Cortex of kidney (tissue), 1 donor: ENCODE measurements at places on chromosomes 11 and 22.

GRCh38 chr22:49295851-49296560, 531.7 kb downstream of the BRD1 start:
- DNase-seq = no peak

DNA sequence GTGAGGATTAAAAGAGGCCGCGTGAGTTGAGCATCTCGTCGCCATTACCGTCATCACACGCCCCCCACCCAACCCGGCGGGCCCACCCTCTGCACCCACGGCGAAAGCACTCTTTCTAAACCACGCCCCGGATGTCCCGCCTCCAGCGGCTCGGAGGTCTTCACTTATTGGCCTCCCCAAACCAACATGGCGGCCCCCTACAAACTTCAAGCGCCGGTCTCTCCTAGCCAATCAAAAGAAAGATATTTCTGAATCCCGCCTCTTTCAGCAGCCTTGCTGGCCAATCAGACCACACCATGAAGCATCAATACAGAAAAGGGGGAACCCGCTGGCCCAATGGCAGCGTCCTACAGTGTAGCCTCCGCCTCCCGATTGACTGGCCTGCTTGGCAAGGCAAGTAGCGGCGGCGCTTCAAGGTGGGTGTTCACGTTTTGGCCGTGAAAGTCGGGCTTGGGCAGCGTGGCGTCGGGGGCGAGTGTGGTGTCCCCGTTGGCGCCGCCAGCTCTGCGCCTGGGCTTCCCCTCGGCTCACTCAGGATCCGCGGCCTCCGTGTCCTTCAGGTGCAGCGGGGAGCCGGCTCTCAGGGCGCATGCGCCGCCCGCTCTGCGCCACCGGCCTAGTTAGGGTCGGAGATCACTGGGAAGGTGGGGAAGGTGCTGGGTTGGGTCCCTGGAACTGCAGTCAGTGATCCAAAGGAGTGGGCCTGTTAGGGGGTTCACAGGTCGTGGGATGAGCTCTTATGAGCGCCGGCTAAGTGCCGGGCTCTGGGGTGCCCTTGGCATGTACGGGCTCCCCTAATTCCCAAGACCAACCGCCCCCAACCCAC, at the start of gene NDUFS8:
NDUFS8 (plus strand) TSS at position 364 of the 826 bp plus-strand sequence. CDS start 1,471 bp downstream, outside the sequence.
- DNase-seq = no peak

DNA sequence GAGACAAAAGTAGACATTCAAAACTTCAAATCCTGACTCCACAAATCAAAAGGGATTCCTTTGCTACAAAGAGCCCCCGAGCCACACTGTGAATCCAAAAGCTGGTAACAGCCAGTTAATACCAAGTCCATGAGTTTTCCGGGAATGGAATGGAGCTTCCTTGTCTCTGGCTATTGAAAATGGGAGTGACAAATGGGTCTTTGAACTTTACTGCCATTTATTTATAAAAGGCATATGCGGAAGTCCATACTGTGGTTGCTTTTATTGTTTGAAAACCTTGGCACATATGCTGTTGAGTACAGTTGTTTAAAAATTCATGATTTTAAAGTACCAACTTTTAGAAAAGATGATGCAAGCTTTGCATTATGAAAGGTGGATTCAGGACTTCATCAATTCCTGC, 206.2 kb upstream of the NARS2 start:
- DNase-seq = no peak

DNA sequence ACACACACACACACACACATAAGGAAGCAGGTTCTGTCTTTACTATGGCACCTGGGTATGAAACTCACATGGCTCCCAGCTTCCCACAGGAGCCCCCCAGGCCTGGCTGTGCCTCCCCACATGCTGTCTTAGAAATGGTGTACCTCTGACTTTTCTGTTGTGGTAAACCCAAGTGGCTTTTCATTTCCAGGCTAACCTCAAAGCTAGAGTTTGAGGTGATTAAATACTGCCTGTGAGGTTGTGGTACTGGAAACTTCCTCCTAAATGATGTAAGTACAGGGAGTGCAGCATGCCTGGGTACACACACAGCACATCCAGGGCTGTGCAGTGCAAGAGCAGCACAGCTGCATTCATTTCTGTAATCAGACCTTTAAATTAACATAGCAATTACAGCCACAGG, 34.4 kb downstream of the ME3 start:
- no peak for DNase-seq

DNA sequence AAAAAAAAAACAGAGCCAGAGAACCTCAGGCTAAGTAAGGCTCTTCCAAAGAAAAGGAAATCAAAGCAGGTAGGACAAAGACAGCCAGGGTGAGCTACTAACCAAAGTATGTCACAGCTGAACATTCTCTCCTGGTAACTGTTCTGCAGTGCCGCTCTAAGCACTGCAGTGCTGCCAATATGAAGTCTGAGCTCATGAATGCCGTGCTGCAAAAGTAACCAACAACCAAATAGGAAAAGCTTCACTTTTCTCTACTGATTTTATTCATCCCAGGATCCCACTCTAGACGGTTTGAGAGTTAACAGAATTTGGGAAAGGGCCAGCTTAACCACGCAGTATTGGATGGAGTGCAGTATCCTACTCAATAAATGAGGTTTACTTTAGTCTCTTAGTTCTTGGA, 3.5 kb downstream of the SIK3 start:
- no peak for DNase-seq

DNA sequence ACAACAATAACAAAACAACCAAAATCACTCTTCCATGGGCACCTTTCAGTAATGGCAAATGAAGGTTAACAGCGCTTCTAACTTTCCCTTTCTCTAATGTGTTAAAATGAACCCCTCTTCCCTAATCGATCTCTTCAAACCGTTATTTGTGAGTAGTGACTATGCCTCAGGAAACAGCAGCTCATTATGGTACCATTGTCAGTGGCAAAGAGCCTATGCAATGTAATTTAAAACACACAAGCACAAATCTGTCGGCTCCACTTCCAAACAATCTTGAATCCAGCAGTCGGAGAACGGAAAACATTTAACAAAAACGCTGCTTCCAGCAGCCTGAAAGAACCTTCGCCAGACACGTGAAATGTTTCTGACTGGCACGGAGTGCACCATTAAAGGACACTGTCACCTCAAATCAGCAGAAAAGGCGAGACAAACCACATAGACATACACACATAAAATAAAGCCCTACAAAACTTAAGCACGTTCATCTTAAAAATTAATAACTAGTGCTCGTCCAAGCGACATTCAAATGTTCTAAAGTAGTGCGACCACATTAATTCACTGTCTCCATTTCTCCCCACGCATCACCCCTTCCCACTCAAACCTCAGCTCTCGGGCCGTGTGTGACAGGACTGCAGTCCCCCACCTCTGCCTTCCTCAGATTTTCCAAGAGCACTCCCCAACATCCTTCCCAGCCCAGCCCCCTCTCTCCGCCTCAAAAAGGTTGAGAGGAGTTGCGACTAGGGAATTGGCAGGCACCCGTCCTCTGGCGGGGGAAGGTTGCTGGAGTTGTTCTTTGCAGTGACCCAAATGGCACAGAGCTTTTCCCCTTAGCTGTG, 748 bp downstream of the RAB30 start:
- DNase-seq = no peak

GRCh38 chr11:75721852-75722668, 4.4 kb downstream of the MOGAT2 start:
- no peak for DNase-seq

DNA sequence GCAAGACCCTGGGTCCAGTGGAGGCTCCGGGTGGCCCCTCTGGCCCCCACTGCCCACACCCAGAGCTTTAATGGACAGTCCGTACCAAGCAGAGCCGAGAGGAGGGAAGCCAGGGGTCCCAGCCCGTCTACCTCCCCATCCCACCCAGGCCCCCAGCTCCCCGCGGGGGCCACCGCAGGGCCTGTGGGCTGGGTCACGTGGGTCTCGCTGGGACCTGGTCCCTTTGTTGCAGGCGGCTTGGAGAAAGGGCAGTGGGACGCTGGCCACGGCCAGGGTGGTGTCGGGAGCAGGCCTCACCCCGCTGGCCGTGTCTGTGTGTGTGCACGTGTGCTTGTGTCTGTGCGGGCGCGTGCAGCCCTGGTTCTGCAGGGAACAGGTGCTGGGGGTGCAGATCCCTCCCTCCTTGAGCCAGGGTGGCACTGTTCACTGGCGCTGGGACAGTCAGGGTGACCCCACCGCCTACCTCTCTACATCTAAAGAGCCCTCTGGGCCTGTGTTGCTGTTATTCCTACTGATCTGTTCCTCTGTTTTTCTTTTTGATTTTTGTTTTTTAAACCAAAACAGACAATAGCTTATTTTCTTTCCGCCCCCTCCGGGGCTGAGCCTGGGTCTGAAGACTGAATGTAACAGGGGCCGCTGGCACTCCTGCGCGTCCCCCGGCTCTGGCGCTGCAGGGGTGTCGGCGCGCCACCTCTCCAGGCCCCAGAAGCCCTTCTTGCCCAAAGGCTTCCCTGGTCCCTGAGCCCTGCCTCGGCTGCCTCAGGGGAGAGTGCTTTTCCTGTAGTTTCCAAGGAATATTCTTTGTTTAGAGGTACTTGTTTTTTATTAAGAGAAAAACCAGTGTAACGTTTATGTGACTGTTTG, 20.1 kb upstream of the TMEM191C start:
- no peak for DNase-seq

- no peak for DNase-seq
These were observed 921.7 kb upstream of the API5 start for GRCh38 chr11:42390116-42390515.

GRCh38 chr11:20042811-20043341, 117.4 kb downstream of the DBX1 start:
- no peak for DNase-seq

- DNase-seq = no peak
These were observed 48.1 kb upstream of the FGF3 start for GRCh38 chr11:69867076-69868005.

DNA sequence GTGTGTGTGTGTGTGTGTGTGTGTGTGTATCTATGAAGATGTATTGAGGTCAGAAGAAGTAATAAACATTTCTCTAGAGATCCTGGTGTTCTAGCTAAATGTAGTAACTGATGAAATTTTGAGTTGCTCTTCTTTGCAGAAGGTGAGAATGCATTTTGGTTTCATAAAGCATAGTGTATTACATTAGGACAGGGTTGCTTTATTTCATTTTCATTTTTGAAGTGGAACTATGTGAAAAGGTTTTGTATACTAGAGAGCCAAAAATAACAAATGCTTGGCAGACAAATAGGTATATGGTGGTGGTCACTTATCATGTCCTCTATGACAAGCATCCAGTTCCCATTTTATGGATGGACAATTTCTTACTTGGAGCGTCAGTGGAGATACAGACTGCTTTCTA, 99.0 kb downstream of the CASP12 start:
- DNase-seq = no peak

- no peak for DNase-seq
These were observed at the start of gene GRK3 for GRCh38 chr22:25564320-25564978. GRK3 (plus strand) TSS chr22:25564675; CDS start chr22:25565041, 366 bp downstream.

DNA sequence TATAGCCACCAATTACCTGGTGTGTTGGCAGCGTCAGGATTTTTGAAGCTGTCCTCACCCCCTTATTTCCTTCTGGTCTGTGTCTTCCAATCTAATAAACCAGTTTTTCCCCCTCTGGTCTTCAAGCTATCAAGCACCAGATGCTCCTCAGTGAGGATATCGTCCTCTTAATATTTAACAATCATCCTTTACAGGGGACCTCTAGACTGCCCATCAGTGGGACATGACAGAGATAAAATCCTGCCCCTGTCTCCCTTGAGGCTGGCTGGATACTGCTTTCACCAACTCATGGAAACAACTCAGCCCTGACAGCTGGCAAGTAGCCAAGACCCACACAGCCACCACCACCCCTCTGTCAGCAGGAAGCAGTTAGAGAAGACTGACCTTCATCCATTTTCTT, 421.0 kb upstream of the API5 start:
- no peak for DNase-seq

- DNase-seq = no peak
These were observed 7.5 kb downstream of the C11orf21 start for GRCh38 chr11:2293984-2294925.

- no peak for DNase-seq
These were observed 77.1 kb downstream of the MIAT start for GRCh38 chr22:26734339-26735018.

GRCh38 chr11:134532921-134533421, 120.9 kb upstream of the B3GAT1 start:
- no peak for DNase-seq

- DNase-seq = no peak
These were observed 109.1 kb downstream of the MPPED2 start for GRCh38 chr11:30477061-30477460.

- no peak for DNase-seq
These were observed 74.0 kb upstream of the CLDN5 start for GRCh38 chr22:19598054-19598855.

- no peak for DNase-seq
These were observed 42.5 kb upstream of the GAL start for GRCh38 chr11:68641880-68642279.

DNA sequence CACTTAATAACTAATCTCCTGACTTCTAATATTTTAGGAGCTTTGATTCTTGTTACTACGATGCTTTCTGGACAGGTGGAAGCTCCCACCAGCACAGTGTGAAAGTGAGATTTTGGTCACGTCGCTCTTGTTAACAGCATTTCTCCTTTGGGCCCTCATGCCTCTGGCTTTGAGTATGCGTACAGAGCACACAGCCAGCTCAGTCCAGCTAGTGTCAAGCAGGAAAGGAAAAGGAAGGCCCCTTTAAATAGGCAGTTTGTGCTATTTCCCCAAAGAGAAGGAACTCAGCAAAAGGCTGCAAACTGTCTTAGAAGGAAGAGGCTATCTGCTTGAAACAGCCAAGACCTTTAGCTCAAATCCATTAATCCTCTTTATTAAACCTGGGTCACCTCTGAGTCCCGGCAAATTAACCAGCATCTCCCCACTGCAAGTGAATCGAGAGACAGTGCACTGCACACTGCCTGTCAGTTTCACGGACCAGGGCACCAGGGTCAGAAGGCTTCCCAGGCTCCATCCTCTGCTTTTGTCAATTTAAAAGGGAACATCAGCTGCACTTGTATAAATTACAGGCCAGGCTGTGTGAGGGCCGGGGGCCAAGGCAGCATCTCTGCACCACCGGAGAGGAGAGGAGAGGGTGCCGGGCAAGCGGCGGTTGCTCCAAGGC, 34.7 kb downstream of the OPCML start:
- DNase-seq = no peak

DNA sequence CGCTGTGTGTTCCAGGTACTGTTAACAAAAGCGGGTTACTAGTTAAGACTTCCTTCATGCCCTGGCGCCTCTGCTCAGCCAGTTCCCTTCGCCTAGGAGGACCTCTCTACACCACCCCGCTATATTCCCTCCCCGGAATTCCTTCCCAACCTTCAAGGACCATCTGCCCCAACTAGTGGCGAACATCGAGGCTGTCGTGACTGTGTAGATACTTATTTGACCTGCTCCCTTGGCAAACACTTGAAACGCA, 450 bp upstream of the BCL2L13 start:
- DNase-seq = no peak

DNA sequence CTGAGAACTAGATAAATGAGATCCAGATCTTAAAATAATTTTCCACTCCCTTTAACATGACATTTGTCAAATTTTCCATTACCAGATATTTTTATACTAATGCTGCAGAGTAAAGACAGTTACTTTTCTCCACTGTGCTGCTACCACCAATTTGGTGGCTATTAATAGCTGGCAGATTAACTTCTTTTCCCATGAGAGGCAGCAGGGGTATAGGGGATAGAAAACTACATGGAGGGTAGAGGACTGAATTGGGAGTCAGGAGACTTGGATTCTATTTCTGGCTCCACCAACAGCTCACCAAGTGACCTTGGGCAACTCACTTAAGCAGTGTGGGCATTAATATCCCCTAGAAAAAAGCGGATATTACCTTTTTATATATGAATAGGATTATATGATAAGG, 69.2 kb downstream of the KIF18A start:
- no peak for DNase-seq
